ENCODE measurements at places on chromosomes 6 and 20.

- no peak for DNase-seq
Observed at GRCh38 chr6:41581381-41581991, 35.3 kb downstream of the FOXP4 start.

- DNase-seq = no peak
Observed at GRCh38 chr6:47016909-47017308, 25.2 kb downstream of the ADGRF1 start.

DNA sequence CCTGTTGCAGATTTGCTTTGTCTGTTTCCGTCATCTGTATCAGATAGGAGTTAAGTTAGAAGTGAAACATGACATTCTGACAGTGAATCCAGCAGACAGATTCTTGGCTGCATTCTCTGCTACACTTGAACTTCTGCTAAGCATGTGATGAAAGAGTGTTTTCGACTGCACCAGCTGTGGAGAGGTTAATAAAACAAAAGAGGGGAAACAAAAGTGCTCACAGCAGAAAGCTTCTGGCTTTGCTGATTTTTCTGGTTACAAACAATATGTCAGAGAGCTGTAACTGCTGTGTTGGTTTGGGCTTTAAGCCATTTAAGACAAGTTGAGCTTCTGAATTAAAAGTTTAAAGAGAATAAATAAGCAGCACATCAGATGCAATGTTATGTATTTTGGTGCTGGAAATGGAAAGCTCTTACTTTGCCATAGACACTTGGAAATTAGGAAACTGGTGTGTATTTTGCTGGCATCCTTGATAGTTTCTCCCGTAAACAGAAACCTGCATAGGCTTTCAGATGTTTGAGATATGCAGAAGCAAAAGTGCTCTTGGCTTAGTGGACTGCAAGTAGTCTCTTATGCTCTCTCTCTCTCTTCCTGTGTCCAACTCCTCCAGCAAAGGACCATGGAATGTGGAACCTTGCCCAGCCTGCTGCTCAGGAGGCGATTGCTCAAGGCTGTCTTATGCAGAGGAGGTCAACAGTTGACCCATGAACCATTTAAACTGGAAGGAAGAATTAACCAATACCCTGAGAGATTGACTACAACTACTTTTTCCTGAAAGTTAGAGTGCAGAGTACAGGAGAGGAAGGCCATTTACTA lies 104.9 kb downstream of the RPS12 start:
- DNase-seq = no peak

DNA sequence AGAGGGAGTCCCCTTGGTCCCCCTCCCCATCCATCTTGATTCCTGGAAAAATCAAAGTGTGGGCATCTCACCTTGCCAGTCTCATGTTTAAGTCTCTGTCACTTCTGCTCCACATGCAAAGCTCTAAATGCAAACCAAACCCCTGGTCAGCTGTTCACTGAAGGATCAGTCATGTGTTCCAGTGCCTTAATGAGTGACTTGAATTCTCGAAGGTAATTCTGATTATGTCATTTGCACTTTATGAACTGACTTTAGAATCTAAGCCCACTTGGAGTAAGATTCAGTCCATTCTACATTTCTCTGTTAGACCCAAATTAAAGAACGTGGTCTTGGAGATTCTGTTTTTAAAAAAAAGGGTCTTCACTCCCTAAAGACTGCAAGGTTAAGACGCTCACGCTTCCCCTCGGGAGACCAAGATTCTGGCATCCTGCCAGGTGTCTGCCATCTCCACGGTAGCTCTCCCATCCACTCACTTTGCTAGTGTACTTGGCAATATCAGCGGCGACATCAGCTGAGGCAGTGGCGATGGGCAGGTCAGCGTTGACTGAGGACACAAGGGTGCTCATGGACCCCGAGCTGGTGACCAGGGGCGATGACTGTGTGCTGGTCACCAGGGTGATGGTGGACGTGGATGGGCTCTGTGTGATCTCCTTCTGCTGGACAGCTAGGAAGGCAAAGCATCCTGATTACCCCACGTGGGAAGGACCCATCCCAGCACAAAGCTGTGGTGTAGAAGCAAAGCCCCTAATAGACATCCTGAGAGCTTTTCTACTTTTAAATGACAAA lies 120.5 kb downstream of the ZMYND8 start:
- DNase-seq = no peak

DNA sequence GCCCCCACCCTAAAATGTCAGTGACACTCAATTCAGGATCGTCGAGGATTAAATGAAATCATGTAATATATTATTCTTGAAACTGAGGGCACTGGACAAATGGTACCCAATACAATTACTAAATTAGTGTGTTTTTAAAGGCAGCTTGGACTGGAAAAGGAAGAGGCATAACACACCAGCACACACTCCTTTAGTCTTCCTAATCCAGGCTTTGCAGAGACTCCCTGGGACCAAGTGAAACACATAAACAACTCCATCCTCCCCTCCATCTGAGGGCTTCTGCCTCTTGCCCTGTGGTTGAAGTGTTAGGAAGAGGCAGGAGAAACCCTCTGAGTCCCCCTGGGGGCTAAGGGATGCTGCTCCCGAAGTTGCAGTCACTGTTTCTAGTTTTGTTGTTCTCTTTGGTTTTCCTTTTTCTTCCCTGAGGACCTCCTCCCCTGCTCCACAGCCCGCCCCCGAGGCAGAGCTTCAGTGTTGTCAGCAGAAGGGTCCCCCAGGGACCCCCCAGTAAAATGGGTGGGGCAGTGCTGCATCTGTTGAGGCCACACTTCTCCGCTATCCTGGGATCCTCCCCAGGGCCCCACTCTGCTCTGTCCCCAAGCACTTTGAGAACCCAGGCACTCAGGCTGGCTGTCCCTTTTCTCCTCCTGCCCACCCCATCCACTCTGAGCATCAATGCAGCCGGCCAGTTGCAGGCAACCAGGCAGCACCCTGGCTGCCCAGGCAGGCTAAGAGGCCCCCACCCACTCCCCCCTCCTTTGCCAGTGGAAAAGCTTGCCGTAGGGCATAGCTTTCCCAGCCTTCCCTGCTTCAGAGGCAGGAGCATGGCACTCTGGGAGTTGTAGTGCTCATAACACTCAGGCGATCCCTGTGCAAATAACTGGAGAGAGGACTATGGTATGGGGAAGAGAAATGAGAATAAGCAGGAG lies 5.9 kb downstream of the TMEM63B start:
- DNase-seq = no peak

DNA sequence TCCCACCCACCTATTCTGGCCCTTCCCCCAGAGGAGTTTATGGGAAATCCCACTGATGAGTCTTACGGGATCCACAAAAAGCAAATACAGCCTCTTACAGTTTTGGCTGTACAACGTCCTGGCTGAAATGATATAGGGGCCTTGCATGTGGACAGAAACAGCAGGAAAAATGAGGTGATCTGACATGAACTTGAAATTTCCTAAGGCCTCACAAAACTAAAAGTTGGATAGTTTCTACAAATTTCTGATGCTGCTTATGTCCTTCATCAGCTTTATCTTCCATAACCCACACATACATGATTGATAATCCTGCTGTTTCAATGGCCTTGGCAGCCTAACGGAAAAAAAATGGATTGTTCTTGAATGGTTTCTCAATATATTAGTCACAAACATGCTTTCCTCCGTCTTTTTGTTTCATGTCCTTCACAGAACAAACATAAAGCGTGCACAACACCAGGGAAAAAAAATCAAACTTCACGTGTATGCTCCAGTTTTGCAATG lies 118.8 kb downstream of the BMP5 start:
- no peak for DNase-seq

- no peak for DNase-seq
Observed at GRCh38 chr20:43681991-43682410, 15.1 kb downstream of the MYBL2 start.

- DNase-seq = no peak
Observed at GRCh38 chr6:129795261-129795660, 65.9 kb downstream of the TMEM244 start.

GRCh38 chr6:168507730-168508129 lies 66.7 kb downstream of the SMOC2 start:
- DNase-seq = no peak
